ENCODE measurements at places on chromosomes 3 and 15.
A peak's percentile ranks its signal among the peaks of the same experiment; 100 is the strongest.

DNA sequence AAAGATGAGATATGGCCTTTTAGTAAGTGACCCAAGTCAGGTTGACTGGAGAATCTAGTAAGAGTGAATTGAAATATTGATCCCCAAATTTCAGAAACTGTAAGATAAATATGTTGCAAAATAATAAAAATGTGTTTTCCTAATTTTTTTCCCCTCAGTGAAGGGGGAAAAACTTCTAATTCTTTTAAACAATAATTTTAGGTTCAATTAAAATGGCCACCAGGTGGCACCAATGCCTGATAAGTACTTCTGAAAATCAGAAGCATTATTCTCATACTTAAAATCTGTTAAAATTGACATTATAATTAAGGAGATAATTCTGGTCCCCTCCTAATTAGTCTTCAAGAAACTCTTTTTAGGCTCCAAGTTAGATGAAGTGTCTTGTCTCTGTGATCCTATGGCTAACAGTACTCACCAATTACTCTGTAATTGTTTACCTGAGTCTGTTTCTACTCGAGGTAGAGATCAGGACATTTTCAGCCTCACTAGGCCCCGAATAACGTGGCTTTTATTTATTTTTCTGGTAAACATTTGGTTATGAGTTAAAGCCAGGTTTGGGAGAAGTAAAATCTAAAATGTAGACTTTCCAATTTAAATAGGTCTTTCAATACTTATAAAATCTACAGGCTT lies 52.6 kb downstream of the NMD3 start:
- DNase-seq: peak; percentile 58

DNA sequence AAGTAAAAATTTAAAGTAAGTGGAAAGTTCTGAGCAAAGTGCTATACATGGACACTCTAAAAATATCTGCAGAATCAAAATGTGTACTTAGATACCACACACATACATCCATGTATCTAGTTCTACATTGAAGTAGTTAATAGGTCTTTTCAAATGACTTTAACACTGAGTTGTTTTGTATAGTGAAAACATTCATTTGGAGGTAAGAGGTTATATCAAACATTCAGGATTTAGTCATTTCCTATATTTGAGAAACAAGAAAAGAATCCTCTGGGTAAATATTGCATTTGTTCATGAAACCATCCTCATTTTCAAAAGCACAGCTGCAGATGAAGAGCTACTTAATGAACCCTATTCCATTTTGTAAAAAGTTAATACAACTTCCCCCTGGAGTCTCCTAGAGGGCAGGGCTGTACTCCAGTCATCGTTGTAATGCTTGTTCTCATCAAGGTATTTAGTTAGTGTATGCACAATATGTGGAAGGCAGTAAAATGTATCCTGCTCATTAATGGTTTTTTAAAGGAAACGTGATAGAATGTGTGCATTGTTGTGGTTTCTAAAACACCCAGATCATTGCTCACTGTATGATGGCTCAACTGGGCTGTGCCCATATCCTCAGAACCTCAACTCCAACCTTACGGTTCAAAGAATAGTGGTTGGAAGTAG lies 26.2 kb downstream of the ARPP21 start:
- DNase-seq: peak; percentile 57

- no peak for DNase-seq
Observed at GRCh38 chr3:178671791-178672190, 135.6 kb downstream of the KCNMB2 start.

GRCh38 chr3:13769422-13769821 lies 110.4 kb downstream of the WNT7A start:
- DNase-seq: no peak

- DNase-seq: no peak
Observed at GRCh38 chr3:117408811-117409210, 699.2 kb downstream of the TUSC7 start.

DNA sequence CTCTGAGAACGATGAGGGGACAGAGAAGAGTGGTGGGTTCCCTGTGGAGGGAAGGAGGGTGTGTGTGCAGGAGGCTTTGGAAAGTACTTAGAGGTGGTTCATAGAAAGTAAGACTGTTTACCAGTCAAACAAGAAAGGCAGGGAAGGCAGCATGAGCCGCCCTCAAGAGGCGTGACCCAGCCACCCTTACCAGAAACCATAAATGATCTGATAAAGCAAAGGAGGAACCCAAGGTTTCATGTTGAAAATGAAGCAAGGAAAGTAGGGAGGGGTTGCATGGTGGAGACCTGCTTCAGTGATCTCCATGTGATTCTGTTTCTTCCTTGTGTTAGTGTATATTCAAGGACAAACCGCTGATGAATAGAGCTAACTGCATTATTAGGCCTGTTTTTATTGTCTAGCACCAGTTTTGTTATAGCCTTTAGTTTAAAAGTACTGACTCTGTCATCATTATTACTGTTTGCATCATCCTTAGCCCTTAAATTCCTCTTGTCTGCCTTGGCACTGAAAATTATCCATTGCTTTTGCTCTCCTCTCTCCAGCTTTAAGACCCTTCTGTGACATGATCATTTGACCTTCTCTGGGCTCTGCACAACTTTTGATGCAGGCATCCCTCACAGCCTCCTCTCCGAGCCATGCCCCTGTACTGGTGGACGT lies 96.1 kb downstream of the STAC start:
- no peak for DNase-seq

DNA sequence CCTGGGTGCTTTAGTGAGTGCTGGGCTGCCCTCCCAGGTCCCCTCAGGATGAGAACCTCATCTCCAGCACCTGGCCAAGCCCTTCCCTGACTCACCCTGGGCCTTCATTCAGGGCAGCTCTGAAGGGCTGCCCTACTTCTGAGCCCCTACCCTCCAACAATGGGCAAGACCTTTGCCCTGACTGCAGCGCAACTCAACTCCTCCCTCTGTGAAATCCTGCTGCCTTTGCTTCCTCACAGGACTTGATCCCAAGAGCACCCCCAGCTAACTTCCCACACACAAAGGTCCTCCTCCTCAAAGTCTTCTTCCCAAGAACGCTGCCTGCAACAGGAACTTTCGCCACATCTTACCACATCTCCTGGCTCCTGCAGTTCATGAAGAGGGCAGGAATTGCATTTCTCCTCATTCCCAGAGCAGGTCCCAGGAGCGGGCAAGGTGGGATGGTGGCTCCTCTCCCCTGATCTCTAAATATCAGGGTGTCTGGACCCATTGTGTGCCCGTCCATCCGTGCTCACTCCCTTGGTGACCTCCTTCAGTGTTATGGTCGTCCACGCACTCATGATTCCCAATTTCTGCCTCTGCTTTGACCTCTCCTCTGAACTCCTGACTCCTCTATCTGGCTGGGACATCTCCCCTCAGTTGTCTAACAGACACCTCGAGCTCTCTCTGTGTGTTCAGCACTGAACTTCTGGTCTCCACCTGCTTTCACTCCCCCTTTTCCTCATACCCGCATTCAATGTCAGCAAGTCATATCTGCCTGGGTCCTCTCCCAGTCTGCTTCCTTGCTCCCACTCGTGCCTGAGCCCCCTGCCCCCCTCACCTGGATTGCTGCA lies 4.5 kb upstream of the SSUH2 start:
- DNase-seq: no peak

GRCh38 chr3:194787650-194788049 lies 102.0 kb downstream of the FAM43A start:
- no peak for DNase-seq

DNA sequence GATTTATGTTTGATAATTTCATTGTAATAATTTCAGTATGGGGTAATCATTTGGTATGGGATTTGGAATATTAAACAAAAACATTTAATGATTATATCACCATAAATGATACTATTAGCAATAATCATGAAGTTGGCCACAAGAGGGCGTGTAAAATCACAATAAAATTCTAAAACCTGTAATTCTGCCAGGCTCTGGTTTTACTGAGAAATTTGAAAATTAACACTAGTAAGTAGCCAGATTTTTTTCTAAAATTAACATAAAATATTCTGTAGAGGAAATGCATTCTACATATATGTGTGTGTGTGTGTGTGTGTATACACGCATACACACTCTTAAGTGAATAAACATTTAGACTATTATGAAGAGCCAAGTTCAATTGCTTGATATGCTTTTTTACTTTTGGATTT lies 40.5 kb downstream of the FEZF2 start:
- peak; percentile 25 for DNase-seq

DNA sequence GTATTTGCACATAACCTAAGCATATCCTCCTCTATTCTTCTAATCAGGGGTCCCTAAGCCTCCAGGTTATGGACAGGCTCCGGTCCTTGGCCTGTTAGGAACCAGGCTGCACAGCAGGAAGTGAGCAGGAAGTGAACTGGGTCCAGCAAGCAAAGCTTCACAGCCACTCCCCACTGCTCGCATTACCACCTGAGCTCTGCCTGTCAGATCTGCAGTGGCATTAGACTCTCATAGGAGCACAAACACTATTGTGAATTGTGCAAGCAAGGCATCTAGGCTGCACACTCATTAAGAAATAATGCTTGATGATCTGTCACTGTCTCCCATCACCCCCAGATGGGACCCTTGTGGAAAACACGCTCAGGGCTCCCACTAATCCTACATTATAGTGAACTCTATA lies 9.8 kb downstream of the MSL2 start:
- peak; percentile 43 for DNase-seq

- DNase-seq: no peak
Observed at GRCh38 chr3:46908294-46908985, 30.9 kb downstream of the PTH1R start.

DNA sequence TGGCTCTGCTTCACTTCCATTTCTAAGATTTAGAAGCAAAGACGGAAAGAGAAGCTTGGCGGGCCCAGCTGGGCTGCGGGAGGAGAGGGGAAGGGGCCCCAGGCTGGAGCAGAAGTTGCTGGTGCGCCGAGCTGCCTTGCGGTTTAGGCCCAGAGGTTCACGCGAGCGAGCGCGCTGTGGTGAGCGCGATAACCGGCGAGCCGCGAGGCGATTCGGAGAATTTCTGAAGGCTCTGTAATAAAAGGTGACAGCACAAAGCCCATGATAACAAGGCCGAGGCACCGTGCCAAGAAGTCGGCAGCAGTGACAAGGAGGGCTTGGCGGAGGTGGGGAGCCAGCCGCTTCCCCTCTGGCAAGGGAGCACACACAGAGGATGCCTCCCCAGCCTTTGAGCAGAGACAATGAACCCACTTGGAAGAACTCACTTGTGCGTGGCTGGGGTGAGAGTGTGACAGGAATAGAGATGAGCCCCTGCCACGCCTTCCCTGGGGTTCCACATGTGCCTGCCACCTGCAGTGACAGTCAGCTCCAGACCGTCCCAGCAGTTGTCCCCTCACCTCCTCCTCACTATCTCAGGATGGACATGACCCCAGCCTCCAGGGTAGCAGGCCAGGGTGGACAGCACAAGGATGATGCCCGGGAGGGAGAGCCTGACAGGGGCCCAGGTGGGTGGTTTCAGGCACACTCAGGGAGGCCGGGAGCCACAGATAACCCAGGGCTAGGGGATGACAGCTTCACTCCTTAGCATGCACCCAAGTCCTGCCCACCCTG lies 315.2 kb downstream of the UACA start:
- no peak for DNase-seq

Measured in NAMALWA (cell line).